ENCODE measurements at places on chromosomes 6 and 20.

GRCh38 chr6:132685009-132685408, 26.0 kb upstream of the TAAR1 start:
- no peak for DNase-seq

DNA sequence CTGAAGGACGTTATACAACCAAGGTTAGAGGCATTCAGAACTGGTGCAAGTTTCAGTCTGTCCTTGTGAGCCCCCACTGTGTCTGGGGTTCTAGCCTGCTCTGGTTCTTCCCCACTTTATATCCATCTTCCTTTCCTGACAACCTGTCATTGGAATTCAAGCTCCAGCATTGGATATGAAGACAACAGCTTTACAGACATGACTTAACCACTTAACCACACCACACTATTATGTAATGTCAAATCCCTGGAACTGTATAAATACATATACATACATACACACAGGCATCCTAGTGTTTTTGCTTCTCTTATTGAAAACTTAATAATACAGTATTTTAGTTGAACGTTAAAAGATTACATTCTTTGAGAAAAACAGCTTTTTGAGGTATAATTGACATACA, 217.9 kb upstream of the SGK1 start:
- DNase-seq = peak; percentile 52

DNA sequence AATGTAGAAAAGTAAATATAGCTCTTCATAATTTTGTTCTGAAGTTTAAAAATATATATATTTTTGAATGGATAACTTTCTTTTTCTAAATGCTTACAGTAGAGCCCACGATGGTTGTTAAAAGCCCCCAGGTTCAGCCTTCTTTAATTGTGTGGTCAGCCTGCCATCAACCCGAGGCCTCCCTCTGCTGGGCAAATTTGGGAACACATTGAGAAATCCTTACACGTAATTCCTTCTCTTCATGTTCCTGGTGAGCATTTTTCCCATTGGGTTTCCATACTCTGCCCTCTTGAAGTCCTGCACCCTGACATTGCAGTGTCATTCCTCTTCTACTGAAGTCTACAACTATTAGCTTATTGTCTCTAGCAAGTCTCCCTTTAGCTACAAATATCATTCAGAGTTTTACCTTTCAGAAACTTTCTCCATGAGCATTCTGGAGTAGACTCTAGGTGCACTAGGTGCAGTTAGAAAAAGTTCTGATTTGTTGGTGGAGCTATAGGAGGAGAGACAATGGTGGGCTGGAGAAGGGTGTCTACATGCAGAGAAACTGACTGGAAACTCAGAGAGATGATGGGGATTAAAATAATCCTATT, 40.6 kb downstream of the TRIM38 start:
- DNase-seq = peak; percentile 52

DNA sequence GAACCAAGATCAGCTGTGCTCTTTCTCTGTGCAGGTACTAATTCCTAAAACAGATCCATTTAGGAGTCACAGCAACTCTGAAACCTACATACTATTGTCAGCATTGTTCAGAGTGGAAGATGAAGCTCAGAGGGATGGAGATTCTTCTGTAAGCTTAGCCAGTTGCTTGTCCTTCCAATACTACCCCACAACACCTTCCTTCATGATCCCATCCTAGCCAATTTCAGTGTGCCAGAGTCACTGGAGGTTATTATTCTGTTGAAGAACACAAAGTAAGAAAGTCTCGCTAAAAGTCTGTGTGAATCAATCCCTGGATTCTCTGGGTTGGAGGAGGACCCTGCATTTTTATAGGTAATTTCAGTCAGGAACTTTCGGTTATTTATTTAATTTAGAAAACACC, 2.3 kb downstream of the POPDC3 start:
- DNase-seq = no peak

DNA sequence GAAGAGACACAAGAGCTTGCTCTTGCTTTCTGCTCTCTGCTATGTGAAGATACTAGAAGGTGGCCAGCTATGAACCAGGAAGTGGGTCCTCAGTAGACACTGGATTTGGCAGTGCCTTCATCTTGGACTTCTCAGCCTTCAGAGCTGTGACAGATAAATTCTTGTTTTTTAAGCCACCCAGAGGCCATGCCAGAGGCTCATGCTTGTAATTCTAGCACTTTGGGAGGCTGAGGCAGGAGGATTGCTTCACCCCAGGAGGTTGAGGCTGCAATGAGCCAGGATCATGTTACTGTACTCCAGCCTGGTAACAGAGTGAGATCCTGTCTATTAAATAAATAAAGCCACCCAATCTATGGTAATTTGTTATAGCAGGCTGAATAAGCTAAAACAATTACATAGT, 185.5 kb upstream of the SALL4 start:
- no peak for DNase-seq

DNA sequence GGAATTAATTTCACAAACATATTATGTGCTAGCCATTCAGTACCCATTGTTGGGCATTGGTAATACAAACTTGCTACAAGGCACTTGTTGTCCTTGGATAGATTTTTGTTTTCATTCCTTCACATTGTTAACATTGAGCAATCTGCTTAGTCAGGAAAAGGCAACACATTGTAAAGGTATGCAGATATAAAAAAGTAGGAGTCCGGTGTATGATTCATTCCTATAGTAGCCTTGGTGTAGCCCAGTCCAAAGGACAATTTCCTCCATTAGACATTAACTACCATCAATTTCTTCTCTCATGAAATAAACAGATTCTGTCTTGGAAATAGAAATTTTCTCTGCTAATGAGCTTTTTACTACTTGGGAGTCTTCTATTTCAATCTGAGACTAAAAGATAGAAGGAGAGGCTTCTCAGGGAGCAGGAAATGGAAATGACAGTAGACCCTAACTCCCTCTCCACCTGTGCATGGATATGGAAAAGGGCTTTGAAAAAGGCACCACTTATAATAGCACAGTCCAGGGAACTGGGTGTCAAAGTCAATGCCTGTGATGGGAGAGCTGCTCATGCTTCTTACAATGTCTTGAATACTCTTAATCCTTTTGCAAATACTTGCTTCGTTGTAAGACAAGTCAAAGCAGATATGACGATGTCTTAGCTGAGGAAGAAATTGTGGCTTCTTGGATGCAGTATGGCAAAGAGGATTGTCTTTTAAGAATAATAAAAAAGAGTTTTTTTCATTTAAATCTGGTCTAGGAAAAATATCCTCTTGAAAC, 369.4 kb upstream of the CITED2 start:
- peak; percentile 94 for DNase-seq

- peak; percentile 55 for DNase-seq
These were observed 189.4 kb upstream of the ECI2 start for GRCh38 chr6:4324746-4325145.

DNA sequence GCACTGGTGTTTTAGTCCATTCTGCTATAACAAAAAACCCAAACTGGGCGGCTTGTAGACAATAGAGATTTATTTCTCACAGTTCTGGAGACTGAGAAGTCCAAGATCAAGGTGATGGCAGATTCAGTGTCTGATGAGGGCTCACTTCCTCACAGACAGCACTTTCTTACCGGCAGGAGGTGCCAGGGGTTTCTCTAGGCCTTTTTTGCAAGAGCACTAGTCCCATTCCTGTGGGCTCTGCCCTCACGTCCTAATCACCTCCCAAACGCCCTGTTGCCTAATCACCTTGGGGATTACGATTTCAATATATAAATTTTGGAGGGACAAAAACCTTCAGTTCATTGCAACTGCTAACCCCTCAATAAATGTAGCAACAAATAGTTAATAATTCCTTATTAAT, 140.0 kb upstream of the SGK1 start:
- DNase-seq = no peak

GRCh38 chr20:1293641-1294379, 27.7 kb downstream of the SNPH start:
- DNase-seq = no peak

DNA sequence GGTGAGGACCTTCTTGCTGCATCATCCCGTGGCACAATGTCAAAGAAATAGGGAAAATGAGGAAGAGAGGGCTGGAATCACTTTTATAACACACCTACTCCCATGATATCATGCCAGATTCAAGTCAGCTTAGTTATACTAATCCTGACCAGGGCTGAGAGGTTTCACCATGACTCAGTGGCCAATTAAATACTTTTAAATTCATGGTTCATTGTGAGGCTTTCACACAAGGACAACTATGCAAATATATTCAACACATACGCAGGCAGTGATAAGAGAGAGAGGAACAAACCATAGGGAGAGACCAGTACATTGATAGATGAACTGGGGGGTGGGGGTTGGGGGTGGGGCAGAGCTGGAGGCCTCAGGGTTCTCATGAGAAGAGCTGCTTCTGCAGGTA, 313.1 kb downstream of the LRFN2 start:
- no peak for DNase-seq

DNA sequence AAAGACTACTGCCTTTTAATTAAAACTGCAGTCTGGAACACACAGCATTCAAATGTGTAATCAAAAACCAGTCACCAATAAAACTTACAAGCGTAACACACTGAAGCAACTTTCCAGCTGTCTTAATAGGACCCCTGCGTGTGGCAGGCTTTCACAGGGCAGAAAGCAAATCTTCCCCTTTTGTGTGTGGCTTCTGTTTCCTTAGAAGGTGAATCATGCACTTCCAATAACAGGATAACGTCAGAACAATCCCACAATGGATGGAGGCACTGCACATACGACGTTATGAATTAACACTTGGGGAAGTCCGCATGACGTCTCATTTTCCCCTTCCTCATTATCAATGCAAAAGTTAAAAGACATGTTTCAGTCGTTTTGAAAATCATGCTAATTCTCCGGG, 44.8 kb downstream of the INSM1 start:
- DNase-seq = peak; percentile 26

DNA sequence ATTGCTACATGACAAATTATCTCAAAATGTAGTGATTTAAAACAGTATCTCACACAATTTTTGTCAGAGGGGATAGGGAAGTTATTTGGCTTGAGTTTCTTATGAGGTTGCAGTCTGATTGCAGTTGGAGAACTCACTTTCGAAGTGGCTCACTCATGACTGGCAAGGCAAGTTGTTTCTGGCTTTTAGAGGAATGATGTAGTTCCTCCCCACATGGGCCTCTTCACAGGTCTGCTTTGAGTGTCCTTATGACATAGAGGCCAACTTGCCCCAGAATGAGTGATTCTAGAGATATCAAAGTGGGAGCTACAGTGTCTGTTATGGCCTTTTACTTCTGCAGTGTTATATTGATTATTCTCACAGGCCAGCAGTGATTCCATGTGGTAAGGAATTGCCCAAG, 6.1 kb downstream of the DOP1A start:
- DNase-seq = no peak

DNA sequence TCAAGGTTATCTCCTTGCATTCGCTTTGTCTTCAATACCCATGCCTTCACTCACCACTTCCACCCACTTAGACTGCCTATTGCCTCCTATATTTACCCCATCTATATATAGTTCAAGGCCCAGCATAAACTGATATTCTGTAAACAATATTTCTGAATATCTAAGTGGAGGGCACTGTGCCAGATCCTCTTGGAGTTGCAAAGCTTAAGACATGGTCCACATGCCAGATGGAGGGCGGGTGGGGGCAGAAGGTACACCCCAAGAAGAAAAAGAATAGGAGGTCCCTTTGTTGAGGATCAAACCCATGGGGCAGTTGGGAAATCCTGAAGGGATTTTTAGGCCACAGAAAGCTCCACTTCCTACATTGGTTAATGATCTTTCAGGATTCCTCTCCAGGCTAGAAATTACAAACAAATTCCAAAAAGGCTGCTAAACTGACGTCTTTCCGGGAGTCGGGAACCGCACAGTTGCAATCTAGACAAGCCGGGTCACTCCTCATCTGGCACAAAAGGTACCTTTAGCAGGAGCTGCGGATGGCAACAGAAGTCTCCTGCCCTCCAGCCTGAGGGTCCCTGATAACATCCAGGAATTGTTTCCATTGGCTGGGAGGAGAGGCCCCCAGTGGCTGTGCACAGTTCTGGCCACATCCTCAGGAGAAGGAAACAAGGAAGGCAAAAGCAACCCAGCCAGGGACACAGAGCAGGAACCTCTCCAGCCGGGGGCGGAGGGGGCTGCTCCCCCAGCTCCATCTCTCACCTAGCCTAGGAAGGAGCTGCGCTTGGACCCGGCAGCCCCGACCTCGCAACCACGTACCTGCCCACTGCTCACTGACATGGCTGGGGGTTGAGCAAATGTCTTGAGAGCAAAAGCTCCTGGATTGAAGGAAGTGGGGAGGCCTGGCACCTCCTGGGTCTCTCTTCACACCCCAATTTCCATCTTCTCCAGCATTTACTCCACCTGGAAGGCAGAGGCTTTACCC, 5.9 kb upstream of the LPIN3 start:
- DNase-seq = no peak
